Germinal center (tissue), 1 donor: ENCODE measurements at places on chromosomes 6 and 20.

DNA sequence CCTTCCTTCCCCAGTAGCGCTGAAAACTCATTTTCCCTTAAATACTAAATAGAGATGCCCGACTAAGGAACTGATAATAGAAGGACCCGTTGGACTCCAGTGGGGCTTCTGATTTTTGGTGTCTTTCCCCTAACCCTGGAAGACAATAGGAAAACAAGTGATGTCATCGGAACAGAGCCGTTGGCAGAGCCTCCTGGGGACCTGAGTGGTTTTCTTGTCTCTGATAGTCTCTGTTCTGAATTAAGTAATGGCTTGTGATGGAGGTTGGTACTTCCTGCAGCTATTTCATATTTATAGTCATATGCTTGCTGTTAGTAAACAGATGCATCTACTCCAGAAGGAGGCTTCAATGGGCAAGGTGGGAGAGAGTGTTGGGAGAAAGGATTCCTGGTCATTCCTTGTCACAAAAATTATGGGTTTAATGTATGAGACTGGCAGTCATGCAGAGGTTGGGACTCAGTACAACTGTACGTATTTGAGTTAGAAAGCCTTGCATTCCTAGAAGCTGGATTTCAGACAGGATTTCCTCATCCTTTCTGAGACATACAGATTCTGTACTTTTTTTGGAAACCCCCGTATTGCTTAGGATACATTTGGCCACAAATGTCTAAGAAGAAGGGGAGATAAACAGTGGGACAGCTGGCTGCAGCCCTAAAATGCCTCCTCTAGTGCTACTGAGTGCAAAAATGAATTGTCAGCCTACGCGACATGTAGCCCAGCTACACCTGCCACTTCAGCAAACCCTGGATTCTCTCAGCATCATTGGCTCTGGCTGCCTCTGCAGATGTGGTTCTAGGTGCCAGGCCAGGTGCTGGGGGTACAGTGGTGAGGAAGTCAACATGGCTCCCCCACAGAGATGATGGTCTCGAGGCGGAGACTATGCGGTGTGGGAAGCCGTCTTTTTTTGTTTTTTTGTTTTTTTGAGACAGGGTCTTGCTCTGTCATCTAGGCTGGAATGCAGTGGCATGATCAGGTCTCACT lies 38.1 kb downstream of the CDS2 start:
- DNase-seq, result no peak

DNA sequence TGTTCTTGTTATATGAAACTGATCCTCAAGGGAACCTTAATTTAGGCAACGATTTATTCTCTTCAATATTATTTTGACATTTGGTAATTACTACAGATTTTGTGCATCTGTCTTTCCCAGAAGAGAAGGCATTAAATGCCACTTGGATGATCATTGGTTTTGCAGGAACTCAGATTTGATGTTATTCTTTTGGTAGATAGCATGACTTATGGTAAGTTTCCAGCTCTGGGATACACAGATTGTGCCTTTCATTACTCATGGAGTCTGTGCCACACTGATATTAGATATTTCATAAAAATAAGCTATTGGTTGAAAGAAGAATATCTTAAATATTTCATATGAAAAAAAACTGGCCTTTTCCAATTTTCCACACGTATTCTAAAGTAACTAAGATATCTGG lies 120.1 kb downstream of the AIG1 start:
- no peak for DNase-seq

DNA sequence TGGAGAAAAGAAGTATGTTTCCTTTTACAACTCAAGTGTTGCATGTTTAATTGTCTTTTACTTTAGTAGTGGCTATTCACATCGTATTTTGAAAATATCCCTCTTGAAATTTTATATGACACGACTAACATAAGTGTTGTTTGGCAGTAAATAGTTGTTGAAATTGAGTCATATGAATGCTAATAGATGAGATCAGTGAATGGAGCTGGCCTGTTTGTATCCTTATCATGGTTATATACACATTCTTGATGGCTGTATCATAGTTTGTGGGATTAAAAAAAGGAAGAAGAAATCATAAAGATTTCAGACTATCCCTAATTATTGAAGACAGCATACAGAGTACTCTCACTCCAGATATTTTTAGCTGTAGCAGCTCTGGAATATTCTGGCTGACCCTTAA lies 8.2 kb upstream of the RAE1 start:
- no peak for DNase-seq

GRCh38 chr6:129643968-129644367 lies 66.0 kb downstream of the ARHGAP18 start:
- DNase-seq, result no peak

- no peak for DNase-seq
Measured at GRCh38 chr6:169323221-169323620, 69.6 kb upstream of the THBS2 start.

- no peak for DNase-seq
Measured at GRCh38 chr6:6998194-6998569, 109.6 kb upstream of the RREB1 start.

DNA sequence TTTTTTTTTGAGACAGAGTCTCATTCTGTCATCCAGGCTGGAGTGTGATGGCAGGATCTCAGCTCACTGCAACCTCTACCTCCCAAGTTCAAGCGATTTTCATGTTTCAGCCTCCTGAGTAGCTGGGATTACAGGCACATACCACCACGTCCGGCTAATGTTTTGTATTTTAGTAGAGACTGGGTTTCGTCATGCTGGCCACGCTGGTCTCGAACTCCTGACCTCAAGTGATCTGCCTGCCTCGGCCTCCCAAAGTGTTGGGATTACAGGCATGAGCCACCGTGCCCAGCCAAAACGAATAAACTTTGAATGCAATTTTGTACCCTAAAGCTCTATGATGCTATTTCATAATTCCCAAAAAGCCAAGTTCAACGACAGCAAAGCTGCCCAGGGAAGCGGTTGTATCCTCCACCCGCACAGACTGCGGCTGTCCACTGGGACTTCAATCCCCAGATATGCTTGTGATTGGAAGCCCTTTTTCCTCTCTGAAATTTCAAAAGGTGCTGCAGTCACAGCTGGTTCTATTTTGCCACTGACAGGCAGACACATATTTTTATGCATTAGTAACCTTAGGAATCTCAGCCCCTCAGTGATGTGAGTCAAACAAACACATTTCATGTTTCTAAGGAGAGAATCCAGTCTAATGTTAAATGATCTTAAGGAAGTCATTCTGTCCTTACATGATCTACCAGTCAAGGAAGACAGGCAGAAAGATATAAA lies 8.7 kb upstream of the RAMACL start:
- no peak for DNase-seq

- no peak for DNase-seq
Measured at GRCh38 chr20:48725555-48725991, 102.2 kb downstream of the PREX1 start.

- no peak for DNase-seq
Measured at GRCh38 chr20:8932192-8933165, 136.4 kb upstream of the PLCB4 start.

DNA sequence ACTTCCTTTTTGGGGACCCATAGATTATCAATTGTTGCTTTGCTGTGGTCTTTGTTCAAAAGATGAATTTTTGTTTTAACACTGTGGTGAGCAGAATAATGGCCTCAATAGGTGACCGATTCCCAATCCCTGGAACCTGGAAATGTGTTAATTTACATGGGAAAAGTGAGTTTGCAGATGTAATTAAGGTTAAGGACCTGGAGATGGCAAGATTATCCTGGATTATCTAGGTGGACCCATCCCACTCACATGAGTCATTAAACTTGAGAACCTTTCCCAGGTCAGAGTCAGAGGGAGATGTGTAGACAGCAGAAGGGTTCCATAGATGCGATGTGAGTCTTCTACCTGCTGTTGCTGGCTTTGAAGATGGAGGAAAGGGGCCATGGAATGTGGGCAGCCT lies 36.2 kb upstream of the HBS1L start:
- DNase-seq, result no peak

DNA sequence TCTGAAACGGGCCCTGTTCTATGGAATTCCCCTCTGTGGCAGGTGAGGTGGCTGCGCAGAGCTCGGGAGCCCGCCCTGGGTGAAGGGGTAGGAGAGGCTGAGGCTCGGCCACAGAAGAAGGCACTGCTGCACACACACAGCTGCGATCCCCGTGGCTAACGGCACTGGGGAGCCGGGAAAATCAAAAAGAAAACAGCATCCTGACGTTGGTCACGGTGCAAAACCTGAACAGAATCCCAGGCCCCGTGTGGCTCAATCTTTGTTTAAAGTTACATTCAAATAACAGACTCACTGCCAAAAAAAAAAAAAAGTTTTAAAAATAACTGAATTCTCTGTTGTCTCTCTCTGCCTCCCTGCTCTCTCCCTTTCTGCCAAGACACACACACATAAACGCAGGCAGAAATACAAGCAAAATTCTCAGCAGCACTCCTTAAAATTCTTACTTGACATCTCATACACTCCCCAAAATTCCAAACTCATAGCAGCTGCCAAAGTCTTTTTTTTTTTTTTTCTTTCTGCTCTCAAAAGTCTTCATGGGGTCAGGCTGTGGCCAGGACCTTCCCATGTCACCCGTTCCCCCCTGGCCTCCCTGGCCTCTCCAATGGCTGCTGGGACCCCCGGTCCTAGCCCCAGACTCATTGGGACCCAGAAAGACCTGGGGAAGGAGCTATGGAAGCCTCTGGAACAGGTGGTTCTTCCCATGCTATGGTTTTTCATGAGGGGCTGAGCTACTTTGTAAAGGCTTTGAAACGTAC lies 248.8 kb downstream of the TTLL2 start:
- no peak for DNase-seq

DNA sequence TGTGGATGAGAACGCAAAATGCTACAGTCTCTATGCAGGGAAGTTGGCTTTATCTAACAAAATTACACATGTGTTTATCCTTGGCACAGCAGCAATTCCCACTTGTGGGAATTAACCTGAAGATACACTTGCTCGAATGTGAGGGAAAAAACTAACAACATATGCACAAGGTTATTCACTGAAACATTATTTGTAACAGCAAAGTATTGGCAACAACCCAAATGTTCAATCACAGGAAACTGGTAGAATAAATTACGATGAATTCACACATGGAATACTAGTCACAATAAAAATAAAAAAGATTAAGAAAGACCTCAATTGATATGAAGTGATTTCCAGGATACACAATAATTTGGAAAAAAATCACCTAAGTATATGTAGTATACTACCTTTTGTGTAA lies 68.1 kb upstream of the OGFRL1 start:
- DNase-seq, result no peak

DNA sequence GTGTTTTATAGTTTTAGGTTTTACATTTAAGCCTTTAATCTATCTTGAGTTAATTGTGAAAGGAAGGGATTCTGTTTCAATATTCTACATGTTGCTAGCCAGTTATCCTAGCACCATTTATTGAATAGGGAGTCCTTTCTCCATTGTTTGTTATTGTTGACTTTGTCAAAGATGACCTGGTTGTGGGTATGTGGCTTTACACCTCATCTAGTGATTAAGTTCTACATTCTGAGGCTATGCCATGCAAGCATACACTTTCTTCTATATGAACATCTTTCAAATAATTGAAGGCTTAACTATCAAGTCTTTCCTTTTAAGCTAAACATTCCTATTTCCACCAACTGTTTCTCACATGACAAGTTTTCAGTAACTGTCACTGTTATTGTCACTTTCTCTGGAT lies 46.1 kb downstream of the ME1 start:
- no peak for DNase-seq

GRCh38 chr20:15240801-15241200 lies 903.4 kb upstream of the FLRT3 start:
- DNase-seq, result no peak

GRCh38 chr20:33526769-33527168 lies 36.9 kb downstream of the CBFA2T2 start:
- no peak for DNase-seq

GRCh38 chr6:4316867-4317400 lies 181.6 kb upstream of the ECI2 start:
- DNase-seq, result no peak

GRCh38 chr6:167839343-167839742 lies 12.6 kb downstream of the AFDN start:
- no peak for DNase-seq

DNA sequence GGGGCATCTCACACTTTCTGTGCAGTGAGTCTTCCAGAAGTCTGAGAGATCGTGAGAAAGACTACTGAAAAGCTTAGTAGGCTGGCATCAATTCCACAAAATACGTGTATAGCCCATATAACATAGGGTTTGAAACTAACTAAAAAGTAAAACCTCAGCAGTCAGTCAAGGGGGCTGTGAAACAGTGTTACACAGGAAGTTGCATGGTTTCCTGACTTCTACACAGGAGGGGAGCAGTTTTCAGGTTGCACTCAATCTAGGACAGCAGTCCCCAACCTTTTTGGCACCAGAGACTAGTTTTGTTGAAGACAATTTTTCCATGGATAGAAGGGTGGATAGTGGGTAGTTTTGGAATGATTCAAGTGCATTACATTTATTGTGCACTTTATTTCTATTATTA lies 4.7 kb upstream of the LY86 start:
- no peak for DNase-seq

DNA sequence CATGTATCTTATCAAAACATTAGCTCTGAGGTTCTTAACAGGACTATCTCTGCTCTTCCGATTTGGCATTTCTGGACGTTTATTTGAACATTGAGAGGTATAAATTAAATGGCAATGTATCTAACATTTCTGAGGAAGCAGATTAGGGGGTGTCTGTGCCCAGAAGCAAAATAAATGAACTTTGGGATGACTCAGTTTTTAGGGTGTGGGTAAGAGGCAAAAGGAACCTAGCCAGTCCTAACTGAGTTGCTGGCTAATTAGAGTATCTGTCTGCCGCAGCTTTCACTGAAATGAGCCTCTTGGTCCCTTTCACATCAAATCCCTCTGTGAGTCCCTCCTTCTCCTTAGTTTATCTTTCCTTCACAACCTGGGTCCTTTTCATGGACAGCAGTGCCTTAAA lies 1.1 kb downstream of the RNF144B start:
- no peak for DNase-seq

- DNase-seq, result no peak
Measured at GRCh38 chr6:81565071-81565470, 187.4 kb downstream of the TENT5A start.

DNA sequence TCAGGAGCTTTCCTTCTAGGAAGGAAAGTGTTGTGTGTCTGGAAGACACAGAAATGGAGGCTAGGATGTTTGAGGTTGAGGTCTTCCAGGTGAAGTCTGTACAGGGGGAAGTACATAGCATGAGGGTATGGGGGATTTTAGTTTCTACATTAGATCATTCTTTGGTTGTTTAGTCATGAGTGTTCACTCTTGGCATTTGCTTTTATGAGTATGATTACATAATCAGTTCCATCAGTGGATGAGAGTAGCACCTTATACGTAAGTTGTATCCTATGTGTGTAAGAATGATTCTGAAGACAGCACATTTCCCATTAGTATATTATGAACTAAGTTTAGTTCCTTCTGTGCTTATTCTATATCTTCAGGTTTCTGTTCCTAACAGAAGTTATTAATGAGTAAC lies 1.9 kb downstream of the CDYL start:
- no peak for DNase-seq

GRCh38 chr20:1334370-1334731 lies 5.4 kb upstream of the SDCBP2 start:
- DNase-seq, result no peak

DNA sequence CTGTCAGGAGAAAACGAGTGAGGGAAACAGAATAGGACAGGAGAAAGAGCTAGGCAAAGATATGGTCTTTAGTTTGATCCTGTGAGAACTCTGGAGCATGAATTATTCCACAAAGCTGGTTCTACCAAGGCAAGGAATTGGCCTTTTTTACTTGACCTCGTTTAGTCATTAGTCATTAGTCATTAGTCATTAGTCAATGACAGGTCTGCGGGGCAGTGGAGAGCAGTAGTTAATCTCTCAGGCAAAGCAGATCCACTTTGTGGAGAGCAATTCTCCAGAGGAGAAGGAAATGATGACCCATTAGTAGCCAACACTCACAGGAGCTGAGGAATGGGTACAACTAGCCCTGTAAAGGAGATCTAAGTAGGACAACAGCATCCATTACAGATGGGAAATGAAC lies 22.0 kb upstream of the ABCC10 start:
- no peak for DNase-seq
